HFFc6 (cell line): ENCODE measurements at places on chromosomes 4 and X. TPM values are rescaled to one million over a fixed set of nuclear protein-coding genes. Genes with fewer than 3 reads are reported as not detected.

GRCh38 chr4:82706349-82707000 lies 92.1 kb downstream of the SCD5 start:
- no peaks in the 10 kb centered on the region; the same call in 1 of the 2 replicates for H3K36me3 ChIP-seq
- H3K4me1 ChIP-seq = peaks cover 43% of the 10 kb centered on the region
- H3K27ac ChIP-seq = no peak overlapping the region
- no peak for DNase-seq
- H3K4me3 ChIP-seq = no peak overlapping the region

GRCh38 chr4:109079731-109080130 lies 222.7 kb downstream of the COL25A1 start:
- H3K27me3 ChIP-seq = no peaks in the 10 kb centered on the region
- peaks cover 13% of the 10 kb centered on the region; the same call in 1 of the 2 replicates for H3K4me1 ChIP-seq
- no peak overlapping the region for H3K4me3 ChIP-seq

Gene TMPRSS11D
- total RNA-seq = not detected in 3 replicates

- DNase-seq = peak; percentile 54
- peak overlapping the region; percentile 82 for H3K27ac ChIP-seq
- peaks cover 55% of the 10 kb centered on the region for H3K4me1 ChIP-seq
Observed at GRCh38 chr4:185358514-185358913, 37.2 kb downstream of the LRP2BP start.

DNA sequence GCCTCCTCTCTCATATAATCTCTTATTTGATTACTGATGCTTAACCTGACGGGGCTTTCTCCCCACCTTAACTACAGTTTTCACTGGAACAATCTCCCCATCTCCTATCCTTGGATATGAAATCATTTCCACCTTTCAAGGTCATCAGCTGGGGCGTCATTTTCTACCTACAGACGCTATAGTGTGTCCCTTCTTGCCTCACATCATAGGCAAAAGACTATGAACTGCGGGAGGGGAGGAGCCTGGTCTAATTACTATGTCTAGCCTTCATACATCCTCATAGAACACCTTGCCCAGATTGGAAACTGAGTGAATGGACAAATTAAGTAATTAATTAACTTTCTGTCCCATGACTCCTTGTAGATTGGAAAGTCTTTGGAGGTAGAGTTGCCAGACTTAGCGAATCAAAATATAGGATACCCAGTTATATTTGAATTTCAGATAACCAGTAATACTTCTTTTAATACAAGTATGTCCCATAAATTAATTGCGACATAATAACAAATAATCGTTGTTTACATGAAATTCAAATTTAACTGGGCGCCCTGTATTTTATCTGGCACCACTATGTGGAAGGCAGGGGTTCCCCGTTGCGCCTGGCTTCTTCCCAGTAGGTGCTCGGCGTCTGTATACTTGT lies 752 bp upstream of the ATP6AP2 start:
- H3K36me3 ChIP-seq = no peaks in the 10 kb centered on the region
- H3K4me3 ChIP-seq = peak overlapping the region; percentile 90
- no peak for DNase-seq

GRCh38 chr4:77465271-77465670 lies 140.3 kb upstream of the CXCL13 start:
- H3K27ac ChIP-seq = no peak overlapping the region
- no peaks in the 10 kb centered on the region for H3K4me1 ChIP-seq

- H3K4me1 ChIP-seq = no peaks in the 10 kb centered on the region
- H3K36me3 ChIP-seq = no peaks in the 10 kb centered on the region
- H3K27me3 ChIP-seq = no peaks in the 10 kb centered on the region
- DNase-seq = no peak
Observed at GRCh38 chrX:29136904-29137303, 549.7 kb downstream of the IL1RAPL1 start.

DNA sequence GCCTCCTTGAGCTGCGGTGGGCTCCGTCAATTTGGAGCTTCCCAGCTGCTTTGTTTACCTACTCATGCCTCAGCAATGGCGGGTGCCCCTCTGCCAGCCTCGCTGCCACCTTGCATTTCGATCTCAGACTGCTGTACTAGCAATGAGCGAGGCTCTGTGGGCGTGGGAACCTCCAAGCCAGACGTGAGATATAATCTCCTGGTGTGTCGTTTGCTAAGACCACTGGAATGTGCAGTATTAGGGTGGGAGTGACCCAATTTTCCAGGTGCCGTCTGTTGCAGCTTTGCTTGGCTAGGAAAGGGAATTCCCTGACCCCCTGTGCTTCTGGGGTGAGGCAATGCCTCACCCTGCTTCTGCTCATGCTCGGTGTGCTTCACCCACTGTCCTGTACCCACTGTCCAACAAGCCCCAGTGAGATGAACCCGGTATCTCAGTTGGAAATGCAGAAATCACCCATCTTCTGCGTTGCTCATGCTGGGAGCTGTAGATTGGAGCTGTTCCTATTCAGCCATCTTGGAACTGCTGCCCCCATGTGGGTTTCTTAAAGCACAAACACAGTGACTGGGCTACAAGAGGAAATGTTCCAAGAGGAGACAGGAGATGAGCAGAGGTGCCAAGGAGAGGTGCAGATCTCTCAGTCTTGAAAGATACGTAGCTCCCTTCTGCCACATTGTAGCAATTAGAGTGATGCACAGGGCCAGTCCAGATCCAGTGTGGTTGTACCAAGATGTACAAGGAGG lies 193.0 kb upstream of the IGFBP7 start:
- H3K27me3 ChIP-seq = peaks cover 12% of the 10 kb centered on the region
- no peak overlapping the region for H3K4me3 ChIP-seq
- no peaks in the 10 kb centered on the region for H3K4me1 ChIP-seq
- no peaks in the 10 kb centered on the region for H3K36me3 ChIP-seq
- no peak overlapping the region for H3K27ac ChIP-seq
- no peak for DNase-seq

DNA sequence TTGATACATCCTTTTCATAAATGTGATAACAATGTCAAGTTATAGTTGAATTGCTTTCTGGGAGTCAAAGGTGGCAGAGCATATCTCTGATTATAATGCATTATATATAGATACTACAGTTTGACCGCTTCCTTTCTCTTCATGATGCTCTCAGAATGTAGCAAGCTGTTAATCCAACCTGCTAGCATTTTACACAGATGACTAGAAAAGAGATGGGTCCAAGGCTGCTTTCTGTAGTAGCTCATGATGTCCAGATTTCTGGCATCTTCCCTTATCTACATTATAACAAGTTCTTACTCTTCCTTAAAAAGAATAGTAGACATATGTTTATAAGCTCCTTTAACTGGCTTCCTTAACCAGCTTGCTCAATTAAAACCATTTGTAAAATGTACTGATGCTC lies 192.0 kb downstream of the NWD2 start:
- H3K36me3 ChIP-seq = no peaks in the 10 kb centered on the region
- H3K4me1 ChIP-seq = no peaks in the 10 kb centered on the region
- no peak overlapping the region for H3K4me3 ChIP-seq
- no peak overlapping the region for H3K27ac ChIP-seq
- DNase-seq = no peak

Gene SPACA5
- not detected in 3 replicates for total RNA-seq

GRCh38 chr4:104519588-104519987 lies 24.9 kb upstream of the CXXC4 start:
- no peaks in the 10 kb centered on the region for H3K36me3 ChIP-seq
- H3K4me1 ChIP-seq = no peaks in the 10 kb centered on the region
- H3K4me3 ChIP-seq = no peak overlapping the region
- DNase-seq = no peak
- no peak overlapping the region for H3K27ac ChIP-seq
- no peaks in the 10 kb centered on the region for H3K27me3 ChIP-seq

DNA sequence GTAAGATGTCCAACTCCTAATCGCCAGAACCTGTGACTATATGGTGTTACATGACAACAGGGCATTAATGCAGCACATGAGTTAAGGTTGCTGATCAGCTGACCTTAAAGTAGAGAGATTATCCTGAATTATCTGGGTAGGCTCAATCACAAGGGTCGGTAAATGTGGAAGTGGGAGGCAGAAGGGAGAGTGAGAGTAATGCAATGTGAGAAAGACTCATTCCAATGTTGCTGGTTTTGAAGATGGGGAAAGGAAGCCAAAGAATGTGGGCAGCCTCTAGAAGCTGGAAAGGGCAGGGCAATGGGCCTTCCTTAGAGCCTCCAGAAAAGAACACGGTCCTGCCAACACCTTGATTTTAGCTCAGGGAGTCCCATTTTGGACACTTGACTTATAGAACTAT lies 67.4 kb downstream of the STX18 start:
- H3K36me3 ChIP-seq = peaks cover 20% of the 10 kb centered on the region
- peaks cover 2% of the 10 kb centered on the region; the same call in 1 of the 2 replicates for H3K27me3 ChIP-seq
- H3K27ac ChIP-seq = no peak overlapping the region
- no peak for DNase-seq
- no peak overlapping the region for H3K4me3 ChIP-seq
- H3K4me1 ChIP-seq = peaks cover 57% of the 10 kb centered on the region

GRCh38 chrX:112819813-112820212 lies 20.8 kb downstream of the AMOT start:
- no peaks in the 10 kb centered on the region for H3K27me3 ChIP-seq
- H3K4me3 ChIP-seq = no peak overlapping the region
- no peak overlapping the region for H3K27ac ChIP-seq
- no peak for DNase-seq
- no peaks in the 10 kb centered on the region for H3K4me1 ChIP-seq

GRCh38 chr4:104352211-104352610 lies 142.5 kb downstream of the CXXC4 start:
- no peak overlapping the region for H3K4me3 ChIP-seq
- no peaks in the 10 kb centered on the region for H3K36me3 ChIP-seq
- no peaks in the 10 kb centered on the region for H3K27me3 ChIP-seq

Gene GC
- not detected in 3 replicates for total RNA-seq

- H3K27me3 ChIP-seq = no peaks in the 10 kb centered on the region
- no peak overlapping the region for H3K4me3 ChIP-seq
- H3K27ac ChIP-seq = no peak overlapping the region
- H3K36me3 ChIP-seq = no peaks in the 10 kb centered on the region
- no peak for DNase-seq
- H3K4me1 ChIP-seq = no peaks in the 10 kb centered on the region
Observed at GRCh38 chr4:67051000-67051789, 494.1 kb downstream of the CENPC start.

DNA sequence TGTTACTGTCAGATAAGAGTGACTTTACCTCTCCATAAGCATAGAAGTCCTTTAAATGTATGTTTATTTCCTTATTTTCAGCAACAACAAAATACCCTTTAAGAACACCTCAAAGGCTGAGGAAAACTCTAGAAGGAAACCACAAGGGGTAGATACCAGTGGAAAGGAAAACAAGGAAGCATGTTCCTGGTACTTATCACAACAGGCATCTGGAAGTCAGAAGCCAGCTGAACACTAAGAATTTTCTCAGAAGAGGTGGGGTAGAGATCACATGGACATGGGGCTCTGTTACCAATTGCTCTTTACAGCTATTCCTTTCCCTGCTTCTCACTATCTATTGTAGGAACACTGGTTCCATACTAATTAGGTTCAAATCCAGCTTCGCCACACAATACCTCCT lies 51.5 kb upstream of the BEND2 start:
- no peaks in the 10 kb centered on the region for H3K4me1 ChIP-seq
- no peak overlapping the region; the same call in 1 of the 2 replicates for H3K27ac ChIP-seq
- DNase-seq = no peak
- no peak overlapping the region for H3K4me3 ChIP-seq

- no peak overlapping the region for H3K27ac ChIP-seq
- no peak overlapping the region for H3K4me3 ChIP-seq
- no peaks in the 10 kb centered on the region for H3K36me3 ChIP-seq
- DNase-seq = no peak
- peaks cover 9% of the 10 kb centered on the region for H3K27me3 ChIP-seq
Observed at GRCh38 chrX:100609591-100609990, 24.9 kb downstream of the TNMD start.

Gene DDX53
- total RNA-seq = not detected in 3 replicates

GRCh38 chr4:63049726-63050125 lies 1359.5 kb downstream of the TECRL start:
- no peaks in the 10 kb centered on the region for H3K36me3 ChIP-seq
- no peak for DNase-seq
- H3K4me1 ChIP-seq = no peaks in the 10 kb centered on the region

- peaks cover 6% of the 10 kb centered on the region; the same call in 1 of the 2 replicates for H3K4me1 ChIP-seq
- DNase-seq = no peak
- no peaks in the 10 kb centered on the region for H3K36me3 ChIP-seq
- no peak overlapping the region for H3K4me3 ChIP-seq
- no peaks in the 10 kb centered on the region for H3K27me3 ChIP-seq
Observed at GRCh38 chr4:134807231-134807745, 605.7 kb upstream of the PABPC4L start.

Gene ZMAT1
- total RNA-seq = 0.24 to 1.8 TPM (median 1.4 TPM) in 3 replicates

Gene MAML3
- total RNA-seq = 1.0 to 1.9 TPM (median 1.3 TPM) in 3 replicates

DNA sequence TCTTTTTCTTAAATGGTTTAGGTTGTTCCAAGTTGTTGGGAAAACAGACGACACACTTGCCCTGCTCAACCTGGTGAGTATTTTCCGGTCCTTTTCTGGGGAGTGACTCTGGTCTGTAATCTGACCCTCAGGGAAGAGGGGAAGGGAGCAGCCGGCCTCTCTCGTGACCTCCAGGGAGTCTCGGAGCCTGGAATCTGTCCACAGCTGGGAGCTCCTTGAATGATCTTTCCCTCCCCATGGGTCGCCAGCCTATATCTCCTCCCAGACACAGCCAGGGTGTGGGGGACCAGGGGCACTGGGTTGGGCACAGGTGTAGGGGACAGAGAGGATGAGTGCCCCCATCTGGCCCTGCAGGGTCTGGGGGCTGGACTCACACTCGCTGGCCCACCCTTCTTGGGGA lies 18.9 kb downstream of the TMEM175 start:
- no peaks in the 10 kb centered on the region for H3K4me1 ChIP-seq
- H3K4me3 ChIP-seq = no peak overlapping the region
- DNase-seq = no peak
- no peaks in the 10 kb centered on the region; the same call in none of the 2 replicates for H3K27me3 ChIP-seq
- no peak overlapping the region for H3K27ac ChIP-seq

DNA sequence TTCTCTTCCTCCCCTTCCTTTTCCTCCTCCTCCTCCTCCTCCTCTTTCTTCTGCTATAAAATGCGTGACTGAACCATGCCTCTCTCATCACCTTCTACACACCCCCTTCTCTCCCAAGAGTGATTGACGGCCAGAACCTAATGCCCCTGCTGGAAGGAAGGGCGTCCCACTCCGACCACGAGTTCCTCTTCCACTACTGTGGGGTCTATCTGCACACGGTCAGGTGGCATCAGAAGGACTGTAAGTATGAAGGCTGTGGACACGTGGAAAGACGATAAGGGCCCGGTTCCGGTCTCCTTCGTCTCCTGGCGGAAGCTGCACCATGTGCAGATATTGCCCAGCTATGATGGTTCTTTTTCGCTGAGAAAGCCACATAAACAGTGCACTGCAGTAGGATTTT lies 12.1 kb upstream of the ARSF start:
- H3K27me3 ChIP-seq = peaks cover 5% of the 10 kb centered on the region; the same call in 1 of the 2 replicates
- H3K27ac ChIP-seq = no peak overlapping the region
- no peak for DNase-seq
- no peaks in the 10 kb centered on the region for H3K36me3 ChIP-seq
- H3K4me3 ChIP-seq = no peak overlapping the region
- H3K4me1 ChIP-seq = no peaks in the 10 kb centered on the region

DNA sequence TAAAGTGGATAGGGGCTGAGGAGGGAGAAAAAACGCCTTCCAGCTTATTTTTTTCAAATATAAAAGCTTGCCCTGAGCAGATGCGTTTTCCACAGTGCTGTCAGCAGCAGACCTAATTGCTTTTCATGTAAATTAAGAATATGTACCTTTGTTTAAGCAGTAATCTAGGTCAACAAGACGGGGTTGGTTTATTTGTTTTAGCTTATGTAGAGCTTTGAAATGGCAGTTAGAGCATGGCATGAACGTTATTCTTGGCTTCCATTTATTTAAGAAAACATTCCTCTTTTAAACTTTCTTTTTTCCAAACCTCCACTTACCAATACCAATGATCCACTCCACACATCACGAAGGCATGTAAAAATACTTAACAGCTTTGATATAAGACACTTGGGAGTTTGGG lies 220.3 kb upstream of the TENM3 start:
- no peak for DNase-seq
- no peak overlapping the region for H3K27ac ChIP-seq
- H3K4me1 ChIP-seq = peaks cover 7% of the 10 kb centered on the region; the same call in 1 of the 2 replicates
- H3K4me3 ChIP-seq = peak overlapping the region; percentile 4; the same call in 1 of the 2 replicates
- peaks cover 15% of the 10 kb centered on the region for H3K36me3 ChIP-seq
- peaks cover 2% of the 10 kb centered on the region for H3K27me3 ChIP-seq

Gene FGG
- total RNA-seq = not detected in 3 replicates
